Memory B cell (primary cell): ENCODE measurements at places on chromosomes 7 and 10.

GRCh38 chr7:140059273-140060242, 3.2 kb downstream of the PARP12 start:
- no peak for DNase-seq

DNA sequence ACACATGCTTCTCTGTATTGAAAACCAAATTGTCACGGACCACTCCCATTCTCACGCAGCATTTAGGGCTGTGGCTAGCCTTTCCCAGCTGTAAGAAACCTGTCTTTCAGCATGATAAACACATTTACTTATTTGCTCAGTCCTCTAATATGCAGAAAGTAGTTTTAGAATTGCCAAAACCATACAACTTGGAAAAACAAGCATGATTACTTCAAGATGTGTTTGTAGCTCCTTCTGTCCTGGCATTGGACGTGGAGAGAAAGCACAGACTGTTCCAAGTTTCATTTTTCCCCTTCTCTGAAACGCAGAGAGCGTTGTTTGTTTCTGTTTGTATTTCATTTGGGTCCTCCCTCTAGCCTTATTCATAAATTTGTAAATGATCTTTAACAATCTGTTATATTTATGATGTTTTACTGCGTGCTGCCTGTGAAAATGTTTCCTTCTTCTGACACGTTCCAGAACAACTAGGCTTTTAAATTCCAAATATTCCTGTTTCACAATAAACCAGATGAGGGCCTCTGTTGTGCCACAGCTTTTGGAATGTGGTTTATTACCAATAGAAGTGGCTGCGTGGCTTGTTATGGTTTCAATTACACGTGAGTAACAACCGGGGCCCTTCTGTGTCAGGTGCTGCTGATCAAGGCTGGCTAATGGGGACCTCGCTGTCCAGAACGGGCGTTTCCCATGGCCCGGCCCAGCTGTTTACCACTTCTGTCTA, 26.1 kb downstream of the MNX1 start:
- no peak for DNase-seq

- DNase-seq = no peak
These were observed 5.4 kb upstream of the PFKFB3 start for GRCh38 chr10:6197321-6197720.

DNA sequence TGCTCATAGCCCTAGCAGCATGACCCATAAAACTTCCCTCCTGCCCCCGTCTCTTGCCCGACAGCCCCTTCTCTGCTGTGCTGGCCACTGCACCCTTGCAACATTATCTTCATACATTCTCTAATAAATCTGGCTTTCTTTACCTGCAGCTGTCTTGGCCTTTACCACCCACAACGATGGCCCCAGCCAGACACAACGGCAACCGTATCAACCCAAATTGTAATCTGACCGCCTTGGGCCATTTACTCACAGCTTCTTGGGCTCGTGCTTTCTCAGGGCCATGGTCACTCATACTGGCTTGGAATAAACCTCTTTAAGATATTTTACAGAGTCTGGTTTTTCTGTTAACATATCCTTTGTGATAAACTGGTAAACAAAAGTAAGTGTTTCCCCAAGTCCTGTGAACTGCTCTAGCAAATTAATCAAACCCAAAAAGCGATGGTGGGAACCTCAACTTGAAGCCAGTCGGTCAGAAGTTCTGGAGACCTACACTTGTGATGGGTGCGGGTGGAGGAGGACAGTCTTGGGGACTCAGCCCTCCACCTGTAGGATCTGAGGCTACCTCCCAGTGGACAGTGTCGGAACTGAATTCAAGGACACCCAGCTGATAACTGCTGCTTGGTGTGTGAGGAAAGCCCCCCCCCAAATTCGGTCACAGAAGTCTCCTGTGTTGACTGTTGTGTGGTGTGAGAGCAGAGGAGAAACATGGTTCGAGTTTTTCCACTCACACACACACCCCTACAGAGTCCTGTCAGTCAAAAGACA, 87.6 kb upstream of the ATP6V0A4 start:
- no peak for DNase-seq

DNA sequence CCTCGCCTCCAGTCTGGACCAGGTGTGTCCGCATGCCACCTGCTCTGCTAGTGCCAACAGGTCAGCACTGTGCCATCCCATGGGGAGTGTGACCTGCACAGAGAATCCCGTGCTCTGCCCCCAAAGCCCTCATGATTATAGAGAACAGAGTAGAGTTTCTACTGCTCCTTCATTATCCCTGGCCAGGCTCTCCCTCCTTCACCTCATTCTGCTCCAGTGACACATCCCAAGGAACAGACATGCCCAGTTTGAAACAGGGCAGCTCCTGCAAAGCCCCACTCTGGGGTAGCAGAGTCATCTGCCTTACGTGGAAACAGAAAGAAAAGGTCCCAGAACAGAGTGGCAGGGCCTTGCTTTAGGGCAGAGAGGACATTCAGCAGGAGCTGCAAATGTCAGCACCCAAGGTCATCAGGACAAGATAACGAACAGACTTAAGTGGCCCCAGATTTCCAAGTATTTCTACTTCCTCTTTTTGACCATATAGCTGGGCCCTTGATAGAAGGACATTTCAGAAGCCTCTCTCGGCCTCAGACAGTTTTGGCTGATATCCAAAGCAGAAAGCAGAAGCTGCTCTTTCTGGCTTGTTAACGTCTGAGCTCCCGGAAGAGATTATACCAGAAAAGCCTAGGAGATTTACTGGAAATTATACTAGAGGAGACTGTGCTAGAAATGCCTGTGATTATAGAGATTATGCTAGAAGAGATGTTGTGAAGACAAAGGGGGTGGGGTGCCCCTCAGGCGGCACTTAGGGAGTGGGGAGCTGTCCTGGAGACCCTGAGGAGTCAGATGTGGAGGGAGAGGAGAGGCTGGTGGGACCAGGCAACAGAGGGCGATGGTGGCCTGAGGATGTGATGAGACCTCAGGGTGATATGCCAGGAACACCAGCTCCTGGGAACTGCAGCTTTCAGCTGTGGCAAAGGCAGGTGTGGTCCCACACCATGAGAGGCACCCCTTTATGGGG, 12.6 kb downstream of the TMEM176B start:
- DNase-seq = no peak

GRCh38 chr7:149797771-149798170, 24.4 kb upstream of the ZNF467 start:
- no peak for DNase-seq

DNA sequence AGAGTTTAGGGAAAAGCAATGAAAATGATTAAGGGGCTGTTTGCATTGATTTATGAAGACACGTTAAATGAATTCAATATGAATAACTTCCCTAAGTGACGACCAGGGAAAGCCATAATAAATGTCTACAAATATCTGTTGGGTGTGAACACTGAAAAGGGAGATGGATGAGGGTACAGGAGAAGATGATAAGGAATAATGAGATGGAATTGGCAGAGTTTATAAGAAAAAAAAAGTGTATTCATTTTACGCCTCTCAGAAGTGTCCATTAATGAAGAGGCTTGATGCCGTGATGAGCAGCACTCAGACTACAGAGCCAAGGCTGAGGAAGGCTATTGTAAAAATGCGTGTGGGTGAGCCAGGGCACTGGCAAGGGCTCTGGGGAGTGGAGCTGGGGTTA, 346.7 kb upstream of the AKR1E2 start:
- no peak for DNase-seq

DNA sequence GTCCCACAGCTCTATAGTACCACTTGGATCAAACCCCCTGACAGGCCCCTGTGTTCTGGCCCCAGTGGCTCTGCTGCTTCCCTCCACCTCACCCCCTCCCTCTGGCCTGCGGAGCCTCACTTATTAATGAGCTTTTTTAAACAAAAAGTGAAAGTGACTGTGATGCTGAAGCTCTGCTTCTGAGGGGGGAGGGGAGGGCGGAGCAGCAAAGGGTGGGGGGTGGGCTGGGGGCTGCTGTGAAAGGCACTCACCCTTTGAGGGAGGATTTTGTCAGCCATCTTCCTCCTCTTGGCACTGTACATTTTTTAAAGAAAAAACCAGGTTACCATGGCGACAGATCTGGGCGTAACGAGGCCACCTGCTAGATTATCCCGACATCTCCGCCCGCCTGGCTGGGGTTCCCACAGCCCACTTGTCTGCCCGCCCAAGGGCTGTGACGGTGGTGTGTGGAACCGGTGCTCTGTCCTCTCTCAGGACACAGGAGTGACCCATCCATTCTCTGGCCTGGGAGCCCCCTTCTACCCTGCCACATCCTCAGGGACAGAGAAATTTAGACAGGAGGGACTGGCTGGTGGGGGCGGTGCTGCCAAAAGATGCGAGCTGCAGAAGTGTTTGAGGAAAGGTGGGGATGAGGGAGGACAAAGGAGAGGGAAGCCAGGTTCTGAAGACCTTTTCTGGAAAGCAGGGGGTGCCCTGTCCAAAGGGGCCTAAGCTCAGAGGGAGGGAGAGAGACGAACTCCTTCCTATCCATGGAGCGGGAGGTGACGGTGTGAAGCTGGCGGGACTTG, 4.9 kb downstream of the SMARCD3 start:
- no peak for DNase-seq

GRCh38 chr10:3619241-3619640, 165.8 kb downstream of the KLF6 start:
- no peak for DNase-seq

- DNase-seq = no peak
These were observed 47.0 kb downstream of the CCDC71L start for GRCh38 chr7:106613848-106614560.
